Ascending aorta (tissue), 2 donors: ENCODE measurements at places on chromosomes 3 and 15.

GRCh38 chr3:188598894-188599293, 444.9 kb downstream of the LPP start:
- DNase-seq, result no peak

DNA sequence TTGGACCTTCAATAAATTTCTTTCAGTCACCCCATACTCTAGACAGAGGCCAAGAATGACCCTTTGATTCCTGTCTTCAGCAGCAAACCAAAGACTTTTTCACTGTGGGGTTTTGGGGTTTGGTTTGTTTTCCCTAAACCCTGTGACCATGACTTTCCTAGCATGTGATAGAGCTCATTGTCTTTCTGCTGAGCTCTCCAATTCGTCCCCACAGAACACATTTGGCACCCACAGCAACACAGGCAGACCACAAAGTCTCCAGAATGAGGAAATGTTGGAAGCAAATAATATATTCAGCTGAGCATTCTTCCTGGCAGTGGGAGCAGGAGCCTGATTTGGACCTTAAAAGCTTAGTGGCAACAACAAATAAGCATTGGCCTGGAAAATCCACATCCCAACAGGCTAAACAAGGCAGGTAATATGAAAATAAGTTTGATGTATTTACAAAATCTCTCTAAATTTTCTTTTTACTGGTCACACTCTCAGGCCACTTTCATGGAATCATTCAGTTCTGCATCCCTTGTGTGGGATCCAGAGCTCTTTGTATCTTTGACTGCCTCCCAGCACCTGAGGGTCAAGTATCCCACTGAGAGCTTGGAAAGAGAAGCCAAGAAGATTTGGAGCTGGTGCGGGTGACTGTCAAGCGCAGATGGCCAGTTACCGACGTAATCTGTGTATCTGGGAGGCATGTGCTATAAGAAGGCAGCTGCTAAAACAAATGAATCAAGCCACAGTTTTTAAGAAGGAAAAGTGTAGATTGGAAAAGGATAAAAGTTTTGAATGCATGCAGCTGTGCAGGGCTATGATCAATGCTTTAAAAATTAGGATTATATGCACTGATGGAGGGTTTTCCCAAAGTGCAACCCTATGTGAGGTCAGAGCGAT, 36.5 kb upstream of the CPB1 start:
- no peak for DNase-seq

DNA sequence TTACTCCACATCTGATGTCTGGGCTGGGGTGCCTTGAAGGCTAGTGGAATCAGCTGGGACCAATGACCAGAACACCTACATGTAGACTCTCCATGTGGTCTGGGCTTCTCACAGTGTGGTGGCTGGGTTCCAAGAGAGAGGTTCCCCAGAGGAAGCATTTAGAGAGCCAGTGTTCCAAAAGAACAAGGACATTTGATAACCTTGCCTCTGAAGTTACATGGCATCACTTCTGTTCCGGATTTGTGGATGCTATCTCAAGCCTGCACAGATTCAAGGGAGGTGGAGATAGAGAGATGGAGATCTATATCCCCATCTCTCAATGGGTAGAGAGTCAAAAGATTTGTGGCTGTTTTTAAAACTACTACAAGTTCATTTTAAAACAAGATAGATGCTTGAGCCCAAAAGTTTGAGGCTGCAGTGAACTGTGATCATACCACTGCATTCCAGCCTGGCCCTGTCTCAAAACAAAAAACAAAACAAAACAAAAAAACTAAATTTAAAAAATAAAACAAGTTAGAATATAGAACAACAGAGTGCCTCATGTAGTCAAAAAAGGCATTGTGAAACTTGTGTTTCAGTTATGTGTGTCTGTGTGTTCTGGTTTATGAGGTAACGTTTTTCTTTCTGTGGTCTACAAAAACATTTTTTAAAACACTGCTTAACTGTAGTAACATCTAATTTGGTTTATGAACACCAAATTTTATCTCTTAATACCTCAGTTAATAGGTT, 44.8 kb downstream of the PDE8A start:
- DNase-seq, result no peak

DNA sequence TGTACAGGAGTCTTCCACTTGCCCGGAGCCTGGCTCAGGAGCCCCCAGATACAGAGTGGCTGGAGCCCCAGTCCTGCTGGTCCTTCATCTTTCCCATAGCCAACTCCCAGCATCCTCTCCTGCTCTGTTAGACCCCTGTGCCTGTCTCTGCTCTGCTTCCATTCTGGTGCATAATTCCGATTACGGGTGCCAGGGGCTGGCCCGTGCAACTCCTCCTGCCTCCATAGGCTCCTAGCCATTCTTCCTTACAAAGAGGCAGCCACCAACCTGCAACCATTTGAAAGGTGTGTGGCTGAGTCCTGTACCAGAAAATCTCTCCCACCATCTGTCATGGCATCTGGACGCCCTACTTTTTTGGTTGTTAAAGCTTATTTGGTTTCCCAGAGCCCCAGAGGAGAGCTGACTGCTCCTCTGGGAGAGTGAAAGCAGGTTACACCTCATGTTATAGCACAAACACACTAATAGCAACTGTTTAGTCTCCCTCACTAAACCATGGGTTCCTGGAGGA, 5.2 kb upstream of the RAD18 start:
- no peak for DNase-seq

GRCh38 chr3:48797626-48798025, 50.0 kb downstream of the PRKAR2A start:
- no peak for DNase-seq

DNA sequence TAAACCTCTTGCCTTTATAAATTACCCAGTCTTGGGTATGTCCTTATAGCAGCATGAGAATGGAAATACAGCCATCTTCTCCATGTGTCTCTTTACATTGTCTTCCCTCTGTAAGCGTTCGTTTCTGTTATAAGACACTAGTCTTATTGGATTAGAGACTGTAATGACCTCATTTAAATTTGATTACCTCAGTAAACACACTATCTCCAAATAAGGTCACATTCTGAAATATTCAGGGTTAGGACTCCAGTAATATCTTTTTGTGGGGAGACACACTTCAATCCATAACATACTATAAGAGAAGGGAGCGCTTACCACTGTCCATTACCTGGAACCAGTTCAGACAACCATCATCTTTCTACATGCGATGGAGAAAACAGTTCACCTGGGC, 34.3 kb upstream of the CD47 start:
- DNase-seq, result no peak

DNA sequence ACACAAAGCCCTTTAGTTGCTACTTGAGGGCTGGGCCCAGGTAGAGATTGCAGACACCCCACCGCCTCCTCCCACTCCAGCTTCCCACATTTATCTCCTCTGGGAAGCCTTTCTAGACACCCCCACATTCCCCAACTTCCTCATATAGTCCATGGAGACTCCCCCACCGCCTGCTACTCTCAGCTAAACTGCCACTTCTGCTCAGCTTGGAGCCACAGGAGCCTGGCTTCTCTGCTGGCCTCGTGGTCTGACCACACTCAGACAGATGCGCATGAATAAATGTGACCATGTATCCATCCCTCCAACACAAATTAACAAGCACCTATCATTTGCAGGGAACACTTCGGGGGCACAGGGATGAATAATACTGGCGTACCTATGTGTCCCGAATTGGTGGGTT, 10.5 kb upstream of the ACSBG1 start:
- no peak for DNase-seq

GRCh38 chr3:187450431-187451190, 82.4 kb downstream of the RTP4 start:
- DNase-seq, result no peak

DNA sequence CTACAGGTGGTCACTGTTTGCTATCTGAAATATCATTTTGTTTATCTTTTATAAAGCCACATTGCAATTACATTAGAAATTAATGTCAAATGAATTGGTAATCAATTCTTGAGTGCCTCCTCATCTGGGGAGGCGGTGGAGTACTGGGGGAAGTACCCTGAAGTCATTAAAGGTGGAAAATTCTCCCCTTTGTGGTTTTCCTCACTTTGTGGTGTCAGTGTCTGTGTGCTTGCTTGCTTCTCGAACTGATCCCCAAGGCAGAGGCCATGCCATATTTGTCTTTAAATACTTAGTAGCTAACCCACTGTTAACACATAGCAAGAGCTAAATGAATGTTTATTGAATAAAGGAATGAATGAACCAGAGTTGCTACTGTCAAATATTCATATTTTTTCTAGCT, 40.5 kb upstream of the CCK start:
- no peak for DNase-seq

GRCh38 chr3:172965256-172965655, 175.8 kb downstream of the SPATA16 start:
- no peak for DNase-seq

DNA sequence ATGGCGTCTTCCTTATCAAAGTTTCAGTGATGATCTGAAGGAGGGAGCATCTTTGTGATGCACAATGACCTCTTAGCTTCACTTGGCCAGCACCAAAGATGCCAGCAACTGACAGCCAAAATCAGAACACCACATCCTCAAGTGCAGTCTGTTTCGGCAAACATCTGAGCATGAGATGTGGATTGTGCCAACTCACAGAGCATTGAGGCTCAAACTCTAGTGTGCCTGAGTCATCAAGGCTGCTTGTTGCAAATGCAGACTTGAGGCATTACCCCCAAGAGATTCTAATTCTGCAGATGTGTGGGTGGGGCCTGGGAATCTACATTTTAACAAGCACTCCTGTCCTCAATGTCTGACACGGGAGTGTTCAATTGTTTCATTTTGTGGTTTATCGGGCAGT, 35.8 kb downstream of the ABHD5 start:
- no peak for DNase-seq

DNA sequence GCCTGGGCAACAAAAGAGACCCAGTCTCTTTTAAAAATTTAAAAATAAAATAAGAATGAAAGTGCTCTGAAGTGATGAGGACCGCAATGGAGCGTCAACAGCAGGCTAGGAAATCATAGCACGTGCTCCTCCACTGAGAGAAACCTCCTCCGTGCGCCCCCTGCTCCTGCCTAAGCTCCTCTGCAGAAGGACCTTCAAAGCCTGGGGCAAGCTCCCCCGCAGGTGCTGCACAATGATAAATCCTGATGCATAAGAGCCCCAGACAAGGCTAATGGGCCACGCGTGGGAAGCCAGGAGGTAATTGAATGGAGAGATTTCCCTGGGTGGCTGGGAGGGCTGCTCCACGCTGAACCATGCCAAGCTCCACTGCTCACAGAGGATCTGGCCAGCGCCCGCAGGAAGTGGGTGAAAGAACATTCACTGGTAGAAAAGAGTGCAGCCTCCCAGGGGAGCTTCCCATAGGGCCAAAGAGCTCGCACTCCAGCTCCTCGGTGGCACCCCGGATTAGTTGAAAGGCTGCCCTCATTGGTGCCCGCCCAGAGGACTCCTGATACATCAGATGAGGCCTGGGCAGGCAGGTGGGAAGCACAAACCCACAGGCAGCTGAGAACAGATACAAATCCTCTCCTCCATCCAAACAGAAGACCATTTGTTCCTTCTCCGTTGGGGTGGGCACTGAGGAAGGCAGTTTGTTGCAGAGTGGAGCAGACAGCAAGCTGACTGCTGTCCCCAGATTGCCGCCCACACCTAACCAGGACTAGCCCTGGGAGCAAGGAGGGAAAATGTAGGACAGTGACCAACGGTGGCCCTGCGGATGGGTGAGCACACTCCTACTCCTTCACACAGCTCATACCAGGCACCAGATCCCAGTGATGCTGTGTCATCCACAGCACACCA, 52.5 kb downstream of the CPN2 start:
- no peak for DNase-seq

GRCh38 chr15:26892182-26892518, 25.3 kb downstream of the GABRA5 start:
- no peak for DNase-seq

GRCh38 chr3:69538281-69538680, 152.4 kb upstream of the FRMD4B start:
- DNase-seq, result no peak

- DNase-seq, result no peak
Observed at GRCh38 chr15:52765785-52766184, 24.4 kb downstream of the ONECUT1 start.

GRCh38 chr15:35880896-35881295, 334.9 kb upstream of the DPH6 start:
- DNase-seq, result no peak

DNA sequence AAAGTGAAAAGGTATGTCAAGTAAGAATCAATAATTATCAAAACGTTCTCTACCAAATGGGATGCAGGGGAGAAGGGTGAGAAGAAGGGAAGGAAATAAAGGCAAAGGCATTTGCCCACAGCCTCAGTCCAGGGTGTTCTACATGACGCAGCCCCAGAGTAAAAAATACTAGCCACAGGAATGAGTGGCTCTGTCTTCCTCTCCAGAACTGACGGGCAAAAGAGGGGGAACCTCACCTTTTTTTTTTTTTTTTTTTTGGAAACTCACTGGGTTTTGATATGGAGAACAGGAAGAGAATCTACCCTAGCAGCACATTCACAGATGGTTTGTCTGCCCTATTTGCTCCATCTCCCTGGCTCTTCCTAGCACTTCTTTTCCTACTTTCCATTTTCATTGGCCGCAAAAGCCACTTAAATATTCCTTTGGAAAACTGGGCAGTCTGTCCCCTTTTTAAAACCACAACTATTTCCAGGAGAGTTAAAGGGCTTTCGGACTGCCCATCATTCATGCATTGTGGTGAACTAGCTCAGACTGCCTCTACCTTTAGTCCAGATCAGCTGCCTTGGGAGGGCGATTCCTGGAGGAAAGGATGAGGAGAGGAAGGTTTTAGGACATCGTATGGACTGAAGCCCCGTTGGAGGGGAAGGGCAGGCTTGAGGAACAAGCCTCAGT, 28.2 kb downstream of the B3GNT5 start:
- no peak for DNase-seq
